ENCODE measurements at places on chromosomes 7 and 10.

GRCh38 chr7:107506674-107507339, 37.0 kb downstream of the GPR22 start:
- no peak for DNase-seq

DNA sequence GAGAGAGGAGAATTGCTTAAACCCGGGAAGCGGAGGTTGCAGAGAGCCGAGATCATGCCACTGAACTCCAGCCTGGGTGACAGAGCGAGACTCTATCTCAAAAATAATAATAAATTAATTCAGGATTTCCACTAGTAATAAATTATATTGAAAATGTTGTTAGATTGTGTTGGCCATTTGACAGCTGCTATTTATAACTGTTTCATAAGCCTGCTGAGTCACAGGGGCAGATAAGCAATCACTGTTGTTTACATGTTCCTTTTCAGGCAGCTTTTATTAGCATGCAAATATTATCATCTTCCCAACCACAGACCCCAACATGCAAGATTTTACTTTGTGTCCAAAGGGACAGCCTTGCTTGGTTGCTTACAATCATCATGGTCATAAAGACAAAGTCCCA, 49.5 kb upstream of the ZNF138 start:
- no peak for DNase-seq

GRCh38 chr10:42973411-42973810, 103.5 kb upstream of the RET start:
- no peak for DNase-seq

DNA sequence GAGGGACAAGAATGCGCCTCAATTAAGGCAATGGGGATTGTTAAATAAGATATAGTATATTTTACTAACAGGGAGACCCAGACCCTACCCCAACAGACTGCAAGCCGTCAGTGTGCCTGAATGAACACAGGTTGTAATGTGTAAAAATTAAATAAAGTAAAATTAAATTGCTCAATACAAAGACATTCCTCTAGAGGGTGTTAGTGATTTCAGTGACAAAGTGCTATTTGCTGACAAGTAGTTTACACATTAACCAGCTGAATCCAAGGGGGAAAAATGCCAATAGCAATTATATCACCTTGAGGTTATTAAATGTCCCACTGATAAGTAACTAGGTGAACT, 110.5 kb downstream of the EBF3 start:
- no peak for DNase-seq

GRCh38 chr10:123926401-123927264, 35.0 kb upstream of the CPXM2 start:
- no peak for DNase-seq
